ENCODE measurements at places on chromosomes 12 and 14.

- DNase-seq: no peak
Observed at GRCh38 chr14:106610691-106611090, 1084.3 kb downstream of the TMEM121 start.

DNA sequence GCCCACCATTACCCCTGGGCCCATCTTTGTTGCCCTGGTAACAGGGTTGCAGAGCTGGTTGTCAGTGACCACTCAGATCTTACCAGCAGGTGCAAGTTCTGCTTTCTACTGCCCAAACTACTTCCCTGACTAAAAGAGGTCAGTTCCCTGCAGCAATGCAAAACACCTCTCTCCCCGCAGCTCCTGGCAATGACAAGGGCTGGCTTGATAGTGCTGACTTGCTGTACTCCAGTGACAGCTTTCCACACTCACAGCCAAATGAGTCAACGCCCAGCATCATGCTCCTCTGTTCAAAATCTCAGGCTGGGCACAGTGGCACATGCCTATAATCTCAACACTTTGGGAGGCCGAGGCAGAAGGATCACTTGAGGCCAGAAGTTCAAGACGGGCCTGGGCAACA is 90.6 kb downstream of the CIT start:
- DNase-seq: no peak

GRCh38 chr14:52052288-52052943 is 16.4 kb downstream of the NID2 start:
- DNase-seq: no peak

GRCh38 chr14:67360470-67361206 is 510 bp downstream of the EIF2S1 start:
- no peak for DNase-seq

DNA sequence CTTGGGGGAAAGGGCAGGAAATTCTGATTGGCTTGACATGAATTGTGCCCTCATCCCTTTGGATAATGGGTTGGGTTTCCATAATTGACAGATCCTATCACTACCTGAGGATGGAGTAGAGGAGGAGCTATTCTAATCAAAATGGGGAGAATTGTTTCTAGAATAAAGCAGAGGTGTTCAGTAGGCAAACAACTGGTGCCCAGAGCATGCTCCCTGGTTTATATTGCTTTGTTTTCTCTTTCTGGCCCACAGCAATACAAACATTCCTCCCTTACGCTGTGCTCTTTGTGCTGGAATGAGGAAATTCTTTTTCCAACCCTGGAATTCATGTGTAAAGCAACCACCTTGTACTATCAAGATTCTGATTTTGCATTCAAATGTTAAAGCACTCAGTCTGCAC is 147.4 kb downstream of the RASSF9 start:
- no peak for DNase-seq

- no peak for DNase-seq
Observed at GRCh38 chr12:11650286-11651281, 1.1 kb downstream of the ETV6 start.

DNA sequence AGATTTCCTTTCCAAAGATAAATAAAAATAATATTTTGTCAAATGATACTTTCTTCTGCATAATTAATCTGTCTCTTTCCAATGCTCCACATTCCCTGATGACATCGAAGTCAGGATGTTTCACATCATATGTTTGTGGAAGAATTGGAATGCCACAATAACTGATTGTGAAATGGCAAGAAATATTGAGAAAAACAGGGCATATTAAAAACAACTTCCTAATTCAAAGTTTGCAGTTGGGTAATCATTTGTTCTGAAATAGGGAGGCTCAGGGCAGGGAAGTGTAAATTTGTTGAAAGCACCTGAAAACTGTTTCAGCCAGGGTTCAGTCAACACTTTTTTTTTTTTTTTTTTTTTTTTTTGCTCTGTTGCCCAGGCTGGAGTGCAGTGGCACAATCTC is 50.7 kb downstream of the BCAT1 start:
- DNase-seq: no peak

All from iPS-NIHi11 (cell line).